ENCODE measurements at places on chromosomes 3 and 15.

DNA sequence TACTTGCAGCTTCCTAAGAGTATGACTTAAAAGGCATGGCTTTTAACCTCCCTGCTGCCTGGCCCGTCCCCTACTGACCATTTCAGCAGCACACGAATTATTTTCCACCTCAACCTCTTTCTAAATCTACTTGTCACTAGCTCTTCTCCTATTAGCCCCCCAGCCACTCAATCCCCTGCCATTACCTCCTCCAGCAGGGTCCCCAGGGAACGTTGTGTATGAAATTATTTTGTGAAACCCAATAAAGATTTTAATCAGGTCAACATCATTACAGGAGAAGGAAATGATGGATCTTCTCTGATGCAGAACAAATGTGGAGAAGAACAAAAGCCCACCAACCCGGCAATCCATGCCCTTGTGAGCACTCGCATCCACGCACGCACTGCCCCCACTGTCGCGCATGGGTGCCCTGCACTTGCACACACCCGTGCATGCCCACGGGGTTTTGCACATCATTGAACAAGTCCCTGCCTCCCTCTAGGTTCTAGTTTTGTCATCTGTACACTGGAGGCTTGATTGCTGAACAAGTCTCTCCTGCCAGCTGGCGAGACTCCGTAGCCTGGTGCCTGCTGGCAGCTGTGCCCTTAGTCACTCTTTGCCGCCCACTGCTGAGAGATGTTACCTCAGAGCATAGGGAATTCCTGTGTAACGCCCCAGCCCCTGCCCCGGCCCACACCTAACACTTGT lies 51.6 kb downstream of the LINGO1 start:
- no peak for DNase-seq

DNA sequence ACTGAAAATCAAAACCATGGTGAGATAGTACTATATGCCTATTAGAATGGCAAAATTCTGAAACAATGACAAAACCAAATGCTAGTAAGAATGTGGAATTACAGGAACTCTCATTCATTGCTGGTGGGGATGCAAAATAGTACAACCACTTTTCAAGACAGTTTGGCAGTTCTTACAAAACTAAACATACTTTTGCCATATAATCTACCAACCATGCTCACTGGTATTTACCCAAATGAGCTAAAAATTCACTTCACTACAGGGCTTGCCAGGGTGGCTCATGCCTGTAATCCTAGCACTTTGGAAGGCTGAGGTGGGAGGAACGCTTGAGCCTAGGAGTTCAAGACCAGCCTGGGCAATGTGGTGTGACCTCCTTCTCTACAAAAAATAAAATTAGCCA lies 40.0 kb downstream of the MYO9A start:
- DNase-seq = no peak

DNA sequence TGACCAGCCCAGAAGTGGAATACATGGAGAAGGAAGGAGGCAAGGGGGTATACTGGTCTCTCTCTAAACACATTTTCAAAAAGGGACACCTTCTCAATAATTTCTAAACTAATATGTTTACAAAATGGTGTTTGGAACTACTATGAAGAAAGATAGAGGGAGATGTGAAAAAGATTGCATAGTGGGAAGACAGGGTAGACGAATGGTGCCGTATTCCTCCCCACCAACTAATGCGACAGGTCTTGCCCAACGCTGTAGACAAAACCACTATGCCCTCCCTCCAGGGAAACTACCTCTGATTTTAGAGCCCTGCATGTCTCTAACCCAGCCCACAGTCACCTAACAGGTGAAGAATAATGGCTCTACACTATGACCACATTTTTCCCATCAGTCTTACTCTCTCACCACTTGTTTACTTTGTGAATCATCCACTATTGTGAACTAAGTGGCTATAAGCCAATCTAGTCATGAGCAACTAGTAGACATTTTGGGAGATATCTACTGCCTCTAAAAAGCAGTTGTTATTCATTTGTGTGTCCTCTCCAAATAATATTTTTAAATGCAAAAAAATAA lies 108.2 kb upstream of the UBE2E2 start:
- no peak for DNase-seq

DNA sequence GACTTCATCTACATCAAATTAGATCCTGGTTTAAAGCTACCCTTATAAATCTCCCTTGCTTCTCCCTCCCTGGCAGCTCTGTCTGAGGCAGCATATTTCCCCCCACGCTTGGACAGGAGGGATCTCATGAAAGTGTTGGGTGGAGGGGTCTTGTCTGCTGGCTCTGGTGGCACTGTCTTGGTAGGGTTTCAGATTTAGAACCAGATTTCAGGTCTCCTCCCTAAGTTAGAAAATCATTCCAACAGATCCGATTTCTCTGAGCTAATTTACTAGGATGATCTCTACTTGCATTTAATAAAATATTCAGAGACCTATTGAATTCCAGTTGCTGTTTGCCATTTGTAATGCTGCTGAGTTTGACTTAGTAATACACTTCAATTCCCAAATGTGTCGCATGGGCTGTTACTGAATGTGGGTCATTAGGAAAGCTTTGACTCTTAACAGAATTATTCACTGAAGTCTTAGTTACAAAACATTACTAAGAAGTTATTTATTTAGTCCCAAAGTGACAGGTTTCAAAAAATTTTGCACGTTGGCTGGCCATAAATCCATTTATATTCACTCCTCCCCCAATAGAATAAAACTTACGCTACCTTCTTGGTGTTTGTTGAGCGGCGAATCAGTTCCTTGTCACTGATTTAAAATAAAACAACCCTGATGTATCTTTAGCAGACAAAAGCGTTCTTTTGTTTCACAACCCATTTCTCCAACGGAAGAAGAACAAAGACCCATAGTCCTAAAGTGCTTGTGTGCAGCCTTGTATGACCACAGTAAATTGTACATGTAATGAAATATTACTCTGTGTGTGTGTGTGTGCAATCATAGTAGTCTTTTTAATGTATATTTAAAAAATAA lies 84.5 kb downstream of the TRAK1 start:
- no peak for DNase-seq

DNA sequence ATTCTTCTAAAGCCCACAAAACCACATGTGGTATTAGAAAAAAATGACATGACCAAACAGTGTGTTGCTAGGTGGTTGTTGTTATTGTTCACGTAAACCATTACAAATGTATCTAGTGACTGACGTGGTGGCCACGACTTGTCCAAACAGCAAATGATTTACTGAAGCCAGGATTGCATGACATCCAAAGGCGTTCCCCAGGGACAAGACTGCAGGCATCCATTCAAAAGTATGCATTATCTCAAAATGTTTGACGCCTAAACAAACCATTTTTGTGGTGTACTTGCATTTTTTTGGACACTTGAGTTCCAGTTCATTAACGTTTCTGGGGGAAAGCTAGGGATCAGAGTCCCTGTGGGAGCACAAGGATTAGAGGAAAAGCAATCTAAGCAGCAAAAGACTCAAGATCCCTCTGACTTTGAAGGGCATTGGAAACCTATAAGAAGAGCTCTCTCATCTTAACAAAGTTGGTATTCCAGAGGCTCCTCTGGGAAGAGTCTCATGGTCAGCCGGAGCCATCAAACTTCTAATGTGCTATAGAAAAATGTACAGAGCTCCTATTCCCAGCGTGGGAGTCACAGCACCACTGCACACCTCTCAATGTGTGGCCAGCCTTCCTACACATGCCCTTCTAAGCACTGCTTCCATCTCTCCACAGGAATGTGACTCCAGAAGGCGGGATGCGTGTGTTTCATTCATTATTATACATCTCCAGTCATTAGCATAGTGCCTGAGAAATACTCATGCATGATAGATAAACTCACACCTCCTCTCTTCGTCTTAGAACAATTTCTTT lies 62.9 kb downstream of the FBN1 start:
- no peak for DNase-seq

GRCh38 chr15:70469651-70470555 lies 293.5 kb downstream of the UACA start:
- no peak for DNase-seq

DNA sequence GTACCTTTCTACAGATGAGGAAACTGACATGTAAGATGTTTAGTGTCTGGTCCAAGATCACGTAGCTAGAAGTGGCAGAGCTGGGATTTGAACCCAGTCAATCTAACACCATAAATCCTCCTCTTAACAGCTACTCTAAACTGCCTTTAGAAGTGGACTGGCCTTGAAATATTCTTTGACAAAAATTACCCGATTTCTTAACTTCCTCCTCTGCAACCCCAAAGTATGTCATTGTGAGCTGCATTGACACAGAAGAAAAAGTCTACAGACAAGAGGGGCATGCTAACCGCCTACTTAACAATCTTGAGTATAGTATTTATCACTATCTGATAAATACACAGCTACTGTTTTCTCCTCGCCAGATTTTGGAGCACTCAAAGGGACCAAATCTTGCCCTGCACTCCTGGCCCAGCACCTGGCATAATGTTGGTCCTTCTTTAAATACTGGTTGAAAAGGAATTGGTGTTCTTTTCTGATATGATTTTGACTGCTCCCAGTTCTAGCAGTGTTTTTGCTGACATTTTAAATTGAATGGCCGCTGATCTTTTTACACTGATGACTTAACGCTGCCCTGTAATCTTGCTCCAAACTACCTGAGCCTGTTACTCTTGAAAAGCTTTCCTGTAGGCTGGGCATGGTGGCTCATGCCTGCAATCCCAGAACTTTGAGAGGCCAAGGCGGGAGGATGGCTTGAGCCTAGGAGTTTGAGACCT lies 36.9 kb downstream of the ITPR1 start:
- DNase-seq = no peak

DNA sequence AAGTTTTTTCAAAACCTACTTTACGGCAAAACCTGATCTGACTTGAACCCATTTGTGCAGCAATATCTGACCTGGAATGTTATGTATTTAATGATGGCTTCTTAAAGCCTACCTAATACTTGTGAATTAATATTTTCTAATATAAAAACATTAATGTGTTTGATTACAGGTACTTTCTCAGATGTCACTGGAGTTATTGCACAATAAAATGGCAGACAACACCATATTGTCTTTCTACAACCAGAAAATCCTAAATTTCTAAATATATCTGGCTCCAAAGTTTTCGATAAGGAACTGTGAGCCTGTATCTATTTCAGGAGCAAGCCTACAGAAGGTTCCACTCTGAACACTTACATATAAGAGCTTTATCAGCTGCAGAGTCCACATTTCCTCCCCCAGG lies 184.5 kb downstream of the ATP8B4 start:
- no peak for DNase-seq

DNA sequence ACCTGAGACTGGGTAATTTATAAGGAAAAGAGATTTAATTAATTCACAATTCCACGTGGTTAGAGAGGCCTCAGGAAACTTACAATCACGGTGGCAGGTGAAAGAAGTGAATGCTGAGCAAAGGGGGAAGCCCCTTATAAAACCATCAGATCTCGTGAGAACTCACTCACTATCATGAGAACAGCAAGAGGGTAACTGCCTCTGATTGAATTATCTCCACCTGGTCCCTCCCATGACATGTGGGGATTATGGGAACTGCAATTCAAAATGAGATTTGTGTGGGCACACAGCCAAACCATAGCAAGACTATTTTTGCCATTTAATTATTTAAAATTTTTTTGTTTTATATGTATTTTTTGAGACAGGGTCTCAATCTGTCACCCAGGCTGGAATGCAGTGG lies 27.0 kb upstream of the KCTD6 start:
- DNase-seq = no peak

DNA sequence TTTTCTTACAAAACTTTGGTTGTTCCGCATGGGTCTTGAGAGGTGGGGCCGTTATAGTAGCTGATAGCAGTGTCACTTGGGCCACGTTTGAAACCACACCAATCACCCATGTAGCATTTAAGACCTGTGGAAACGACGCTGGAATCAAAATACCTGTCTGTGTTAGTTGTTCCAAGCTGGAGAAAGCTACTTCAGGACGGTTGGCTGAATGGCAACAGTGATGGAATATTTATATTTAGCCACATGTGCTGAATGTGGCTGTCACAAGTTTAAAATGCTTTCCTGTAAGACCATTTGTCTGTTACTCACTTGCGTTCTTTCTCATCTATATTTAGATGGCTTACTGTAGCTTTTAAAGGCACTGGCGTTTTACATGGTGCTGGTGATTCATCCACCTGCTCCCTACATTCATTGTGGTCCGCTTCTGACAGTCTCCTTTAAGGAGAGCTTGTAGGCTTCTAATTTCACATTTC lies 1.4 kb downstream of the DNAJA4 start:
- DNase-seq = no peak

GRCh38 chr3:119624002-119624720 lies 26.5 kb downstream of the PLA1A start:
- DNase-seq = no peak

- DNase-seq = no peak
Measured at GRCh38 chr15:95712785-95713184, 617.7 kb upstream of the NR2F2 start.

DNA sequence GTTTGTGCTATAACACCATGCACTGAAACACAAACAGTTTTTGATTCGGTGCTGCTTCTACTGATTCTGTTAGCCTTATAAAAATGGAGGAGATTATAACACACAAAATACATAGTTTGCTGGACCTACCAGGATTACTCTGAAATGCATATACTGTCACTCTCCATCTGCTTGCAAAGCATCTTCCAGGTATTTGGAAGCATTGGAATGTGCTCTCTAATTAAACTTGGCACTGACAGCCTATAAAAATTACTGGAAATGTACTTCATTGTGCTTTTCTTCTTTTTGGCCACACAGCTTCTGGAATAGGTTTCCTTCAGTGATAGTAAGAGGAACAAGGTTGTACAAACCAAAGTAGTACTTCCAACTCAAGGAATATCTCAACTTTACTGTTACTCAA lies 376.1 kb downstream of the UNC13C start:
- no peak for DNase-seq

- DNase-seq = peak; percentile 24
Measured at GRCh38 chr3:148998715-148999423, 7.5 kb downstream of the GYG1 start.

Data from CD4-positive, alpha-beta T cell treated with Interleukin-2 at 100 ng/mL for 4 hours (primary cell).